ENCODE measurements at places on chromosomes 13 and 19.

GRCh38 chr19:1271528-1272422 is 2.6 kb downstream of the CIRBP start:
- peaks cover 30% of the 10 kb centered on the region for H3K36me3 ChIP-seq
- DNase-seq: no peak
- H3K27me3 ChIP-seq: peaks cover 24% of the 10 kb centered on the region
- peak overlapping the region; percentile 77 for H3K4me3 ChIP-seq
- H3K27ac ChIP-seq: no peak overlapping the region

DNA sequence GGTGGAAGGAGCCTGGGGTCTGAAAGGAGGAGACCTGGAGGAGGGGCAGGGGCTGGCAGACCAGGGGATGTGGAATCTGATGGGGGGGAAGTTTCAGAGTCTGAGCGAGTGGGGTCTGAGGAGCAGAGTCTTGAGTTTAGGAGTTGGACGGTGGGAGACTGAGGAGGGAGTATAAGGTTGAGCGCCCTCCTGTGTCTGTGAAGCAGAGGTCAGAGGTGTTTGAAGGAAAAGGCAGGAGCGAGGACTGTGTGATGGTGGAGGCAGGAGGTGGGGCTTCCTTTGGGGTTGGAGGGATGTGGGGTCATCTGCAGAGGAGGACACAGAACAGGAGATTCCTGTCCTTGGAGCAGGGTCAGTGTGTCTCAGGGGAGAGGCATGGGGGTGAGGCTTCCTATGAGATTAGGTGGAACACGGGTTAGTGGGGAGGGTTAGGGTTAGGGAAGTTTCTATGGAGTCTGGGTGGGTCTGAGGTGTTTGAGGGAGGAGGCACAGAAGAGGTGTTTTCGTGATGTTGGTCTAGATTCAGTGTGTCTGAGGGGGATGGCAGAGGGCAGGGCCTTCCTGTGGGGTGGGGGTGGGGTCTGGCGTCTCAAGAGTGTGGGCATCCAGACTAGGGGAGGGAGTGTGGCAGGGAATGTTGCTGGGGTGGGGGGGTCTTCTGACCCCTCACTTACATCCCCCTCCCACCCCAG is 8.3 kb downstream of the RYR1 start:
- DNase-seq: peak; percentile 33
- peaks cover 12% of the 10 kb centered on the region for H3K27me3 ChIP-seq
- H3K27ac ChIP-seq: no peak overlapping the region
- H3K4me3 ChIP-seq: no peak overlapping the region

DNA sequence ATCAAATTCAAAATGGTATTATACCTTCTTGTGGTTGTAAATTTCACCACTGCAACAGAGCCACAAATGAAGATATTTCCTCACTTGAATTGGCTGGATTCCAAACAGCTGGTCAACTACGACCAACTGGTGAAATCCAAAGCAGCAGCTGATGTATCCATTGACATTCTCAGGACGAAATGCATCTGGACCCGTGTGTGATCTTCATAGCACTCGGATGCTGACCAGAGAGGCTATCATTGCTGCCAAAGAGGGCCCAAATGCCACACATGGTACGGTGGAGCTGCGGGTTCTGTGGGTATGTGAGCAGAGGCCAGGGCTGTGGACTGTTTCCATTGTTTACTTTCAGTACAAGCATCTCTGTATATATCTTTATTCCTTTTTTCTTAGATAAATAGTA is 25.6 kb upstream of the PCCA start:
- H3K4me3 ChIP-seq: no peak overlapping the region
- H3K27me3 ChIP-seq: peaks cover 11% of the 10 kb centered on the region
- peak overlapping the region; percentile 79 for H3K27ac ChIP-seq

DNA sequence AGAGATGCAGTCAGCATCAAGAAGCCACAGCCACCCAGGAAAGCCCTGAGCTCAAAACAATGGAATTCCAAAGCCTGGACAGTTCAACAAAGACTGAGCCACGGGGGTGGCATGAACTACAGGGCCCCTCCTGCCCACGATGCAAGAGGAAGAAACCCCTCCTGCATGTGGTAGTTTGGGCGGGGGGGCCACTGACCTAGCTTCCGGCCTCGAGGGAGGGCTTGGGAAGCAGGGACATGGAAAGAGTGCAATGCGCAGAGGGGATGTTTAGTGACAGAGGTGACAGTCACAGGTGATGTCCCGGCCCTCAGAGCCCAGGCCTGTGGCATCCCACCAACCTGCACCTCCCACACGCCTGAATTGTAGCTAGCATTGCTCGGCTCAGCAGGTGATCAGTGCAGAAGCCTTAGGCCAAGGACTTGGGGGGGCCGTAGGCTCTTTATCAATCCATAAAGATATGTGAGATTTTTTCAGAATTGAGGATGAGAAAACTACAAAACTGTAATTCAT is 318.8 kb downstream of the TEX29 start:
- no peak overlapping the region for H3K27ac ChIP-seq
- DNase-seq: no peak
- no peak overlapping the region for H3K4me3 ChIP-seq
- no peaks in the 10 kb centered on the region for H3K36me3 ChIP-seq
- no peaks in the 10 kb centered on the region for H3K4me1 ChIP-seq

- no peak overlapping the region for H3K27ac ChIP-seq
- no peaks in the 10 kb centered on the region for H3K27me3 ChIP-seq
- no peaks in the 10 kb centered on the region for H3K4me1 ChIP-seq
These were observed 162.4 kb downstream of the PCDH20 start for GRCh38 chr13:61253105-61253877.
